ENCODE measurements at places on chromosomes 12 and 14.

GRCh38 chr12:43937947-43938346 is 102.1 kb downstream of the TMEM117 start:
- DNase-seq: peak; percentile 54

- DNase-seq: peak; percentile 78
Measured at GRCh38 chr12:124115976-124116690, 143.1 kb downstream of the ZNF664 start.

DNA sequence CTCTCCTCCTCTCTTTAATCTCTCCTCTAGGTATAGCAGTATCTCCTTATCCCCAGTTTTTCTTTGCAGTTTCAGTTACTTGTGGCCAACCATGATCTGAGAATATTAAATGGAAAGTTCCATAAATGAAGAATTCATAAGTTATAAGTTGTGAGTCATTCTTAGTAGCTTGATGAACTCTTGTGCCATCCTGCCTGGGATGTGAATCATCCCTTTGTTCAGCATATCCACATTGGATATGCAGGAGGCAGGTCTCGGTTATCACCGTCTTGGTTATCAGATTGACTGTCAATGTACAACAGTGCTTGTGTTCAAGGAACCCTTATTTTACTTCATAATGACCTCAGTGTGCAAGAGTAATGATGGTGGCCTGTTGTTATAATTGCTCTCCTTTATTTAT is 134.0 kb downstream of the TMEM117 start:
- DNase-seq: no peak

DNA sequence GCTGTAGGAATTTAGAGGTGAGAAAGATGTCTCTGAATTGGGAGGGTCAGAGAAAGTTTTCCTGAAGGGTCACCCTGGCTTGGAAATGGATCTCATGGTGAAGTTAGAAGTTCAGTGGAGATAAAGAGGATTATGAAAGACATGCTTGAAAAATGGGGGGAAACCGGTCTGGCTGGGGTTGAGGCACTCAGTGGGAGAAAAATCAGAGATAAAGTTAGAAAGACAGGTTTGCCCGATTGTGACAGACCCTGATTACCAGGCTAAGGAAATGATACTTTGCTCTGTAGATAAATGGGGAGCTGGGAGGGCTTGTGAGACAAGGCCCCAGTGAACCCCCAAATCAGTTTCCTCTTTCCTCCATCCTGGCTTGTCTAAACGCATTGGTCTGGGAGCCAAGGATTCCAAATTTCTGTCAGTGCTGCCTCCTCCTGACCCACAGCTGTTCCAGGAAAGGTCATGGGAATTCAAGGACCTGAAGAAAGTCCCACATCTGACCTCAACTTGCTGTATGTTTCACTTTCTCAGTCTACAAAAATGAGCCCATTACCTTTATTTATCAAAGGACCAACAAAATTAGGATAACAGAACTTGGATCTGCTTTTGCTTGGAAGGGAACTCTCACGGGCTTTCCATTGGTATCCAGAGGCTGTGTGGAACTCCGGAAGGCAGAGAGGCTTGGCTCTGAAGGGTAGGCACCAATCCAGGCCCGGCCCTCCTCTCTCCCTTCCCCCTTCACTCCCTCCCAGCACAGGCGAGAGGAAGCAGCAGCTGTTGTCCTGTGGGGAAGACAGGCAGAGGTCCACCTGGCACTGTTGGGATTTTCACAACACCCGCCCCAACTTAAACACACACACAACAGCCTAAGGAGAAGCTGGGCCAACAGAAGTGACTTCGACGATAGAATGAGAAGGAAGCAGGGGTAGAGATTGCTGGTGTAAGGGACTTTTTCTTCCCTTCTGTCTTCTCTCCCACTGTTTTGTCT is 3.4 kb upstream of the RNASE7 start:
- DNase-seq: peak; percentile 85

GRCh38 chr12:47419497-47419896 is 286.3 kb downstream of the RPAP3 start:
- DNase-seq: no peak

DNA sequence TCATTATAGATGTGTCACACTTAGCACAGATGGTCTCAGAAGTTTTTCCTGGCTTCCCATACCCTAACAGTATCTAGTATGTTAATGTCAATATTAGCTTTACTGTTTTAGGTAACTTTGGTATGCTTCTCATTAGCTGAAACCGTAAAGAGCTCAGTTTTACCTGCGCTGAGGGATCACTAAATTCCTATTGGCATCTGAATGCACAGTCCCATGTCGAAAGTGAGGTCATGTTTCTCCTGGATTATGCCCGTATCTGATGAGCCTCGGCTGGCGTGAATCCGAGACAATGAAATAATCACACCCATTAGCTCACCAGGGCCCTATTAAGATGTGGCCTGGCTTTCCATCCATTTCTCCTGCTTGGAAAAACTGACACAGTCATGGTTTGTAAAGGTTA is 418.2 kb downstream of the ZFP36L1 start:
- no peak for DNase-seq

DNA sequence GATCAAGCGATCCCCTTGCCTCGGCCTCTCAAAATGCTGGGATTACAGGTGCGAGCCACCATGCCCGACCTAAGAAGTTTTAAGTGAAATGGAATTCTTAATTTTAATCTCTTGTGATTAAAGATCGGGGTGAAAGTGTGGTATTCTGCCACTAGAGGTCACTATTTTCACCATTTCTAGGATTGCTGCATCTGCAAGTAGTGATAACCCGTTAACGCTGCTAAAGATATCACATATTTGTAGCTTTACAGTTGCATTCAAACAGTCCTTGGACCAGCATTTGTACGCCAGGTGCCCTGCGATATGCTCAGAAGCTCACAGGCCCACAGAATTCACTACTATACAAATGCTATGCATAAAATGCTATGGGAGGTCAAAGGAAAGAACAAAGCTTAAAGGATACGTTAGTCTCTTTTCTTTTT is 19.3 kb downstream of the CCDC62 start:
- peak; percentile 64 for DNase-seq

GRCh38 chr12:106917503-106917902 is 38.2 kb upstream of the TMEM263 start:
- no peak for DNase-seq

GRCh38 chr12:22257100-22257499 is 77.4 kb downstream of the ST8SIA1 start:
- DNase-seq: no peak

DNA sequence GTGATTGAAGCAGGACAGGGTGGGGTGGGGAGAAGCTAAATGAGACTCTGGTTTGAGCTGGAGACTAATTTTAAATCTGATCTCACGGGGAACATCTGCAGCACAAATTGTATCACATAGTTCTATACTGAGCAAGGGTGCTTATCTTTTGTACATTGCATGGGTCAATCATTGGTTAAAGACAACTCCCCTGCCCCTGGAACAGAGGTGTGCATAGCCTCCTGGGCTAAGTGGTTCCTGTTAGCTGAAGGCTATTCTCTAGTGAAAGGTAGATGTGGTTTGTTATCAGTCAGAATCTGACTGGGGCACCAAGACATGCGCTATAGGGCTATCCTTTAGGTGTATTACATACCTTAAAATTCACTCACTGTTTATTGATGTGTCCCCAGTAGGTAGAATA is 103.9 kb upstream of the KITLG start:
- no peak for DNase-seq

GRCh38 chr12:48695859-48696258 is 13.8 kb upstream of the KANSL2 start:
- no peak for DNase-seq

DNA sequence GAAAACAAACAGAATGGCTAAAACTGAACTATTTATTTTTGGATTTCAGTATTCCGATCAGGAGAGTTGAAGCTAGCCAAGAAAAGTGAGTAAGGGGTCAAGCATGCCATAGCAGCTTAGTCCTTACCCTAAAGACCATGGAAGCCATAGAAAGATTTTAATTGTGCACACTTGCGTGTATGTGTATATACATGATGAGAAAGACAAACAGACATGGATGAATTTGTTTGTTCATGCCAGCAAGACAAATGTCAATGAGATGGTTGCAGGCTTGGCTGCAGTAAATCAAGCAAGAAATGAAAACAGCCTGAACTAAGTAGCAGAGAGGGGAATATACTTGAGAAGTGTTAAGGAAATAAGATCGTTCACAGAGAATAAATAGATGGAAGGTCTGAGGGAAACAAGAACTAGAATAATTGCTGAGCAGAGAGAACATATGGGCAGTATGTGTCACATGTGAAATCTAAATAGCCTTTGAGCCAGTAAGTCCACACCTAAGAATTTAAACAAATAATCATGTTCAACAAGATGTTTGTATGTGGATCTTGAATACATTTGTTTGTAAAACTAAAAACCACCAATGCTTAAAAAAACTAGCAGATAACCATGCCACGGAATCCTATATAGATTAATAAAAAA is 14.8 kb downstream of the SNW1 start:
- DNase-seq: no peak

- DNase-seq: no peak
Measured at GRCh38 chr12:26297396-26298070, 102.2 kb downstream of the SSPN start.

DNA sequence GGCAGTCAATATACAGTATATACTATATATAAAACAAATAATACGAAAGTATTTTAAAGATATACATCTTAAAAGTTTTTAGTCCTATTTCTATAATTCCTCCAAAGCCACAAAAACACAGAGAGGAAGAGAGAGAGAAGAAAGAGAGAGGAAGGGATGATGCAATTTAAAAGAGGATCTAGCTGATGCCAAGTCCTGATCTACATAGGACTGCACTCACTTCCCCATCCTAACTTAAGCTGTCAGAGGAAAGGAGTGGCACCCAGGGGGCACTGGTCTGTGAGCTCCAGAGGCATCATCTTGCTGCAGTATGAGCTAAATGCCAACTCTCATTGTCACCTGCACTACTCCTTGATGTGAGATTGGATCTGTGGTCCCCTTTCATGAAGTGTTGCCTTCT is 95.8 kb downstream of the C12orf42 start:
- DNase-seq: no peak

All from endodermal cell (in vitro differentiated cells).